Fibroblast of skin of abdomen (primary cell): ENCODE measurements at places on chromosomes 1 and 21.
A peak's percentile ranks its signal among the peaks of the same experiment; 100 is the strongest.

DNA sequence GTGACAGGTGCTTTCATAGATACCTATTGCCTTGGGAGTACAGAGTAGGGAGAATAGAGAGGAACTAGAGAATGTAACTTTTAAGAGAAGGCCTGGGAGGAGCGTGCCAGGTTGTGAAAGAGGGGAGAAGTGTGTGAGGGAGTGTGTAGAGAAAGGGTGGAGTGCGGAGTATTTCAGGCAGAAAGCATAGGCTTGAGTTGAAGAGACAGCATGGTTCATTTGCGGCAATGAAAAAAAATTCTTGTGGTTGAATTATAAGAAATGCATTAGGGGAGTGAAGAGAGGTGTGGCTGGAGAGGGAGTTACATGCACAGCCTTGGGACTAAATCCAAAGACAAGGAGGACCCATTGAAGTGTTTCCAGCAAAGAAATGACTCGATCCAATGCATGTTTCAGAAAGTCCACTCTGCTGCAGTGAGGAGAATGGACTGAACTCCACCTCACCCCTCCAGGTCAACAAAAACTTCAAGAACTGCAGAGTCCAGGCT, 81.7 kb upstream of the ADAM30 start:
- peak; percentile 48 for DNase-seq

DNA sequence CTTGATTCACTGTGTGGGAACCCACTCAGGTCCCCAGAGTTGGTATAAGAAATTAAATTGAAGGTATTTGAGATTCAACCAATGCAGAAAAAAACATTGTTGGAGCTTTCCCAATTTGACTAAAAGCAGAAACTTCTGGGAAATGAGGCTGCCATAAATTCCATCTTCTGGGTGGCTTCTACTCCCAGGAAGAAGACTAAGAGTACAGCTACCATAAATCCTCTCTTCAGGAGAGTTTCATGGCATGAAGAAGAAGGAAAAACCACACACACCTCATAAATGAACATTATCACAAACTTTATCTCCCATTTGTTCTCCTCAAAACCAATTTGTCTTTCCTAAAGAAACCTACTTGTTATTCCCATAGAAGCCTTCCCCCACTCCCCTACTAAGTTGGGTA, 283.9 kb downstream of the DPYD start:
- DNase-seq: peak; percentile 88

DNA sequence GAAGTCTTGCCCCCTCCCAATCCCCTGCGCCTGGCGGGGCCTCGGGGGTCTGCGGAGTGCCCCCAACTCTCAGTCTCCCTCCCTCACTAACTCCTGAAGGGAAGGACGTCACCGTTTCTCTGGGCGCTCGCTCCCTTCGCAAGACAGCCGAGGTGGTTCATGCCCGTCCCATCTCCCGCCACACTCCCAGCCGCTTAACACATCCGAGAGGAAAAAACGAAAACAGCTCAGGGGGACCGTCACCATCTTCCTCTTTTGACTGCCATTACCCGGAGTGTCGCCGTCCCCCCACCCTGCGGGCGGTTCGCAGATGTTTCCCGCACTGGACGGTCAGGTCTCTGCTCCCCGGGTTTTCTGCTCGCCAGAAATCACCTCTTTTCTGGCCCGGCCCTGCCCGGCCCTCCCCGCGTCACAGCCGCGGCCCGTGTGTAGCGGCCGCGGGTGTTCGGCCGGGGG, 532 bp downstream of the ERO1B start:
- peak; percentile 17 for DNase-seq

GRCh38 chr1:159921700-159922504, 3.4 kb downstream of the TAGLN2 start:
- peak; percentile 33 for DNase-seq

- DNase-seq: peak; percentile 35
Observed at GRCh38 chr1:1024771-1025699, 5.1 kb downstream of the AGRN start.

GRCh38 chr1:79235301-79236002, 228.9 kb upstream of the ADGRL4 start:
- peak; percentile 20 for DNase-seq

DNA sequence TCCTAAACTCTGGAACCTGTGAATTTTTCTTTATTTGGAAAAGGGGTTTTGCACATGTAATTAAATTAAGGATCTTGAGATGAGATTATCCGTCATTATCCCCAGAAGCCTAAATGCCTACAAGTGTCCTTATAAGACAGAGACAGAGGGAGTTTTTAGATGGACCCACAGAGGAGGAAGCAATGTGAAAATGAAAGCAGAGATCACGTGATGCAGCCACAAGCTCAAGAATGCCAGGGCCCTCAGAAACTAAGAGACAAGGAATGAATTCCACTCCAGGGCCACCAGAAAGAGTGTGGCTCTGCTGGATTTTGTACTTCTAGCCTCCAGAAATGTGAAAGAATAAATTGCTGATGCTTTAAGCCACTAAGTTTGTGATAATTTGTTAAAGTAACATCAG, 183.6 kb upstream of the UBE2U start:
- DNase-seq: peak; percentile 76

DNA sequence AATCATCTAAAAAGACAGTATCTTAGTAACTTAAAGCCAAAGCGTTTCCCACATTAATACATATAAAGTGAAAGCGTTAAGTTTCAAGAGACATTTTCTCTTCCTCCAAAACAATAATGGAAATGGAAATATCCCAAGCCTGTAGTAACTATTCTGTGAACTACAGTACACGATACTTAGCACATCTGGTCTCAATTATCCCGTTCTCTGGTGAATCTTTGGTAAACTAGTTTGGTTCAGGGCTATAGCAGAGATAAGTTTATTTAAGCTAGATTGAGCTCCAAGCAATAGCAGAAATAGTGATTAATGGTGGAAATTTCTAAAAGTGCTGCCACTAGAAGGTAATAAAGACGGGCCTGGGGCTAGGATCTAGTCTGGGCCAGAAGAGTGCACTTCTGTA, 55.2 kb downstream of the PCNX2 start:
- peak; percentile 57 for DNase-seq

DNA sequence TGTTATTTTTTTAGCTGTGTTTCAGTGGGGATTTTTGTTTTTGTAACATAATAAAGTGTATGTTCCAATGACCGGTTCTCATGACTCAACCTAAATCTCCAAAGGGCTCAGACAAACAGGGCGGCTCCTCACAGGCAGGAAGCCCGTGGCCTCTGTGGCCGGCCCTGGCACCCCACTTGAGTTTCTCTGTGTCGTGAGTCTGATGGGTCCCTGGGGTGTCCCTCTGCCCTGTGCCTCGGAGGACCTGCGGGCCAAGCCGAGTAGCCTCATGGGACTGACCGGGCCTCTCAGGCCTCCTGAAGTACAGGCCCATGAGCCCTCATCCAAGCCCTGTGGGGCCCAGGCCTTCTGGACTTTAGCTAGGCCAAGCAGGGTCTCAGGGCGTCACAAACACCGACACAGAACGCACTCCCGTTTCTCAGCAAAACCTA, 16.1 kb upstream of the CCDC27 start:
- no peak for DNase-seq

DNA sequence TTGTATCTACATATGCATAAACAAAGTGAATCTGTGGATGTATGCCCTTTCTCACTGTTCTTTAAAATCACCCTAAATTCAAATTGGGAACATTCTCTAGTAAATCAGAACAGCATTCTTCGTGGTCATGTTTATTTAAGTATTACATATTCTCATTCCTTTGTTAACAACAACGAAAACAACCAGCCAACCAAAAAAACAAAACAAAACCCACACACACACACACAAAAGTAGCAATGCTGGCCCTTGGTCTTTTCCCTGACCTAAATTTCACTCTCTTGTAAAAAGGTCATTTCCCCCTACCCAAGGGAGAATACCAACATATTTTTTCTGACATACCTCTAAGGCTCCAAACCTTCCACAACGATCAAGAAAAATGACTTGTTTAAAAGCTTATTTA, 102.6 kb downstream of the NRIP1 start:
- DNase-seq: no peak

- no peak for DNase-seq
Observed at GRCh38 chr1:213519098-213519497, 468.1 kb downstream of the RPS6KC1 start.

DNA sequence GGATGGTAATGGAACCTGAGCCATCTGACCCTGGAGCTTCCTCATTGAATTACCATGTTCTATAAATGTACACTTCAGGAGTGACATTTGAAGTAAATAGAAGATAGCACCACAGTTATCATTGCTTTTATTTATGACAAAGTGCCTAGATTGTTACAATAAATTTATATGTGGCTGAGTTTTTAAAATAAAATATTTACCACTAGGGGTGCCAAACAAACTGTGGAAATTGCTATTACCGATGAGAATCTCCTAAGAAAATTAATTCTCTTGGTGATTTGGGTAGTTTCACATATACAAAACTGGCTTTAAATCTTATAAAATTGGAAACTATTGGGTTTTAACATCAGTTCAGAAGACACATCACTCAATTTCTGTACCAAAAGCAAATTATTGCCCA, 1.4 kb upstream of the TNR start:
- no peak for DNase-seq

GRCh38 chr21:14943616-14944015, 121.2 kb downstream of the NRIP1 start:
- DNase-seq: no peak

- DNase-seq: no peak
Observed at GRCh38 chr1:212487774-212488435, 55.2 kb downstream of the NENF start.

DNA sequence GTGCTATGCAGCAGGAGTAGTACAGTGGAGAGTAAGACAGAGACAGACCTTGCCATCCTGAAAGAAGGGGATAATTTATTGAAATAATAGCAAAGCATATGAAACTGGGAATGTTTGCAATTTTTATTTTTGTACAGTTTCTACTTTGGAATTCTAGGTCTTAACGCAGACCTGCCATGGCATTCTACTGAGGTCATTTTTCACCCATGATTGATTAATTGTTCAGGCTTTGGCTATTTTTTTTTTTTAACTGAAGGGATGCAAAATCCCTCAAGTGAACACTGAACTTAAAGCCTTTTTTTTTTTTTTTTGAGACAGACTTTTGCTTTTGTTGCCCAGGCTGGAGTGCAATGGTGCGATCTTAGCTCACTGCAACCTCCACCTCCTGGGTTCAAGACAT, 27.1 kb downstream of the MTF2 start:
- DNase-seq: peak; percentile 48

GRCh38 chr1:25197235-25197975, 34.9 kb downstream of the SYF2 start:
- DNase-seq: no peak

GRCh38 chr1:212132025-212132424, 96.5 kb downstream of the DTL start:
- no peak for DNase-seq

GRCh38 chr21:33815143-33815707, 100.4 kb downstream of the ATP5PO start:
- DNase-seq: no peak

GRCh38 chr1:98674075-98674781, 12.7 kb downstream of the SNX7 start:
- DNase-seq: peak; percentile 25

DNA sequence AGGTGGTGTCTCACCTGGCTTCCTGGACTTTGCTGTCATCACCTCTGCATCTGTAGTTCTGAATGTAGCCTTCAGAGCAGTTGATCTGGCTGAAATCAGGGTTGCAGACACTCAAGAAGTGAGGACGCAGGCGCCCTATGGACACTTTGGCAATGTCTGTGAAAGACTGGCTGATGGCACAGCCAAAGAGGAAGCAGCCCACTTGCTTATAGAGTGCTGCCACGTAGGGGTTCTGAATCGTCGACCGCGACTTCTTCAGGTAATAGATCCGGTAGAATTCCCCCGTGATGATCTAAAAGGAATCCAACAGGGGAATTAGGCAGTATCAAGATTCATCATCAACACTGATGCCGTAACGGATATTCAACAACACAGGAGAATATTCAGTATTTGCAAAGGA, 55.1 kb downstream of the PLPP3 start:
- DNase-seq: no peak

- no peak for DNase-seq
Observed at GRCh38 chr21:18104802-18105201, 139.8 kb upstream of the CHODL start.

DNA sequence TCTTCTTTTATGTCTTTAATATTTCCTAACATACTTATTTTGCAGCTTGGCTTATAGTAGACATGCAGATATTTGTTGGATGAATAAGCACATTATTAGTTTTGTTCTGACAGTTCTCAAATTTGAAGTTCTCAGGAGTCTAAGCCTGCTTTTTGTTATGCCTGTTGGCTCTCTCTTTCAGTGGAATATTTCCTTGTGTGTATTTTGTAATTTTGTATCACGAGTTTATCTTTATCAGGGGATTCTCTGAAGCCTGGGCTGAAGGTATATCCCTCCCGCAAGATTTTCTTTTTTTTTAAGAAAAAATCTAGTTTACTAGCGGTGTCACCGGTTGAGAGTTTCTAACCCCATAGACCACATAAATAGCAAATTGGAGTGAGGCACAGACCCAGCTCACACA, 105.9 kb downstream of the RGL1 start:
- DNase-seq: no peak

GRCh38 chr1:43277116-43277876, 7.5 kb downstream of the TMEM125 start:
- DNase-seq: no peak

- no peak for DNase-seq
Observed at GRCh38 chr1:245544236-245544635, 389.5 kb downstream of the KIF26B start.

GRCh38 chr1:66295803-66296202, 238.2 kb upstream of the SGIP1 start:
- no peak for DNase-seq

DNA sequence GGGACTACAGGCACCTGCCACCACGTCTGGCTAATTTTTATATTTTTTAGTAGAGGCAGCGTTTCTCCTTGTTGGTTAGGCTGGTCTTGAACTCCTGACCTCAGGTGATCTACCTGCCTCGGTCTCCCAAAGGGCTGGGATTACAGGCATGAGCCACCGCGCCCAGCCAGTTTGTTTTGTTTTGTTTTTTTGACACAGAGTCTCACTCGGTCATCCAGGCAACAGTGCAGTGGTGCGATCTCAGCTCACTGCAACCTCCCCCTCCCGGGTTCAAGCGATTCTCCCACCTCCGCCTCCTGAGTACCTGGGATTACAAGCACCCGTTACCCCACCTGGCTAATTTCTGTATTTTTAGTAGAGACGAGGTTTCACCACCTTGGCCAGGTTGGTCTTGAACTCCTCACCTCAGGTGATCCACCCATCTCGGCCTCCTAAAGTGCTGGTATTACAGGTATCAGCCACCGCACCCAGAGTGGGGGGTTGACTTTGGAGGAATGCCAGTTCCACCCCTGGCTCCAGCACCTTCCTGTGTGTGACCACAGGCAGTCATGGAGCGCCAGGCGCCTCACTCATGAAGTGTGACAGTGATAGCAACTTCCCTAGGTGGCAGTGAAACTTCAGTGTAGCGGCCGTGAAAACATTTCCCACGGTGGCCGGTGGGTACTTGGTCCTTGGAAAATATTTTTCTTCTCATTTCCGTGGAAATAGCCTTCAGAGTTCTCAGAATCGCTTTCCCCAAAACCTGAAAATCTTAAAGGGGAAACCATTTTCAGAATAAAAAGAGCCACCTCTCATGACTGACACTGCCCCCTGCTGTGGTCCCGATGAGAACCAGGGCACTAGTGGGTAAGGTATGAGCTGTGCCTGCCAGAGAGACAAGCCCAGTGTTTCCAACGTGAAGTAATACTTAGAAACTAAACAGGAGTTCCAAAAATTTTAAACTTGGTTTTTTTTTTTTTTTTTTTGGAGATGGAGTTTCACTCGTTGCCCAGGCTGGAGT, 48.6 kb downstream of the WDR4 start:
- DNase-seq: no peak

- no peak for DNase-seq
Observed at GRCh38 chr1:56212143-56212542, 367.2 kb downstream of the PLPP3 start.
